ENCODE measurements at places on chromosomes 7 and 10. TPM values are rescaled to one million over a fixed set of nuclear protein-coding genes. Genes with fewer than 3 reads are reported as not detected.

DNA sequence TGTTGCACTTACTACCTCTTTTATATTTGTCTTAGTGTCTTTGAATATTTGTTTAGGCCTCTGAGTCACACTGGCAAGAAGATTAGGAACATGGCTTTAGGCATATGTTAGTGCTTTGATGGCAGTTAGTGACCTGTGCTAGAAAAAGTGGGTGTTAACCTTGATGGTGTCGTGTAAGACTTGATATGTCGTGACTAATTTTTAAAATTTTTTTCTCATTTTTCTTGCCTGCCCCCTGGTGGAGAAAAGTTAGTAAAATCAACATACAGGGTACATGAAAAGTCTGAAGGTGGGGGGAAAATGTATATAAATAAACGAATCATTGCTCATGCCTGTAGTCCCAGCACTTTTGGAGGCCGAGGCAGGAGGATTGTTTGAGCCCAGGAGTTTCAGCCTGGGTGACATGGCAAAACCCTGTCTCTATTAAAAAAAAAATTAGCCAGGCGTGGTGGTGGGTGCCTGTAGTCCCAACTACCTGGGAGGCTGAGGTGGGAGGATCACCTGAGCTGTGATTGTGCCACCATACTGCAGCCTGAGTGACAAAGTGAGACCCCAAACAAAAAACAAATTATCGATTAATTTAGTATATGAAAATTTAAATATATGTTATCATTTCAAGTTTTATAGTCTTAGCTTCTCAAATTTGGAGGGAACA lies 44.6 kb downstream of the TAX1BP1 start:
- peak; percentile 81 for DNase-seq

DNA sequence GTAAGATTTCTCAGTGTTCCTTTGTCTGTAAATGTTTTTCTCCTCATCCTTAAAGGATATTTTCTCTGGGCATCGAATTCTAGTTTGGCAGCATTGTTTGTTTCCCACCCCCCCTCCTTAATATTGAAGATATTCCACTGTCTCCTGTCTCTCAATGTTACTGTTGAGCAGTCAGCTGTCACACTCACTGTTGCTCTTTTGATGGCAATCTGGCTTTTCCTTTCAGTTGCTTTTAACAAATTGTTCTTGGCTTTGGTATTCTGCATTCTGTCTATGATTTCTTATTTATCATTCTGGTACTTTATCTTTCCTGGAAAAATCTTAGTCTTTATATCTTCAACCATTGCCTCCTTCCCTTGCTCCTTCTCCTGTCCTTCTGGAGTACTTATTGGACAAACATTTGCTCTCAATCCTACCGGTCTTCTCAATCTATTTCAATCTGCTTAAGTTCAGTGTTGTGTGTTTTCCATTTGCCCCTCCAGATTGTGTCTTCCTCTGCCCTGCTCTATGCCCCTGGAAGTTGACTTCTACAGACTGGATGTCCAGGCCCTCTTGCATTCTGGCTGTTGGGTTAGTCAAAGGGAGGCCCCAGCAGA lies 9.3 kb upstream of the GTPBP4 start:
- DNase-seq: no peak

DNA sequence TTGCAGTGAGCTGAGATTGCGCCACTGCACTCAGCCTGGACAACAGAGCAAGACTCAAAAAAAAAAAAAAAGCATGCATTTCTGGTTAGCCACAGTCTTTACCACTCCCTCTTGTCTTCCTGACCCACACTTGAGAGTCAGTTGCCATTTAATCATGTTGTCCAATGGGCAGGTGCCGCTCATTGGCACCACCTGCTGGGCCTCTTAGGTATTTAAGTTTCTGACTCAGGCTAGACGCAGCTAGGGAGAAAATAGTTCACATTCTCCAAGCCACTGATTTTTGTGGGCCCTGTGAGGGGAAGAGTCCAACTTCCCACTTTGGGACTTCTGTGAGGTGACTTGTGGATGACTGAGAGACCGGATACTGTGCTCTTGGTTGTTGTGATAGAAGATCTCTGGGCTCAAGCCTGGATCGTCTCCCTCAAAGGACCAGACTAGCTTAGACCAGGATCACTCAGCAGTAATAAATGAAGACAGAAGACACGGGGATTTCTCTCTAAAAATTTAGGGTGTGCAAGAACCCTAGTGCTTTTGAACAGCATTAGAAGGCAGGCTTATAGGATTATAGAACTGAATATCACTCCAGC lies 26.8 kb upstream of the SORCS3 start:
- no peak for DNase-seq

- DNase-seq: no peak
These were observed 2.9 kb downstream of the ZP3 start for GRCh38 chr7:76427635-76428034.

UFSP1 gene
- 3.3 TPM for total RNA-seq

OR9A2 gene
- not detected for total RNA-seq

VPS37D gene
- total RNA-seq: 4.4 TPM

KCNH2 gene
- 1.8 TPM for total RNA-seq

Measured in Panc1 (cell line).